ENCODE measurements at places on chromosomes 7 and 10. TPM values are rescaled to one million over a fixed set of nuclear protein-coding genes. Genes with fewer than 3 reads are reported as not detected.

DNA sequence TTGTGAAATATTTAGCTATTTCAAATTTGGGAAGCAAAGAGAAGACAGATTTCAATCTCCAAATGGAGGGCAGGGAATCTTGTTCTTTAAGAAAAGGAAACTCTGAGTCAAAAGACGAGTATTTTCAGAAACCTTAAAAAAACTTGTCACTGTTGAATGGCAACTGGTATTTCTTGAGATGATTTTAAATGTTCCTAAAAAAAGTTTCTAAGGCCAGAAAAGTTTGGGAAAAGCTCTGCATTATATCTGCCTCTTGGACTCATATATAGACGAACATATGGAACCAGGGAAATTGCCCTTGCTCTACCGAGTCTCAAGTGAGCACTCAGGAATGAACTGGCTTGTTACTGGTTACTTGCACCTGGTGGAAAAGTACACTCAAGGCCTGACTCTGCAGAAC is 69.5 kb downstream of the ADAM22 start:
- DNase-seq = no peak

GRCh38 chr7:3033136-3033535 is 10.5 kb downstream of the CARD11 start:
- no peak for DNase-seq

DNA sequence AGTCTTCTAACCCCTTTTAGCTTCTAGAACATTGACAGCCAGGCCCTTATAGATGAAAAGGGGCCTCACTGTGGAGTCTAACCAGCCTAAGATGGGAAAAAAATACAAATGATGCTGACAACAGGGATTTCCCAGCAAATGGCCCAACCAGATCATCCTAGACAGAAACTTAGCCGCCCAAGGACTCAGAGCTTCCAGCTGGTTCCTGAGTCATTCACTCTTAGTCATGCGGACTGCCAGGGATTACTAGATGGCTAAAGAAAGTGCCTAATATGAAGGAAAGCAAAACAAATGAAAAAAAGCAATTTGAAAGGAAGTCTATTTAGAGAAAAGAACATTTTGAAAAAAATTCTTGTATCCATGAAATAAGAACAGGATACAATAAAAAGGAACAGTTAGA is 23.7 kb downstream of the TSPAN14 start:
- DNase-seq = no peak

DNA sequence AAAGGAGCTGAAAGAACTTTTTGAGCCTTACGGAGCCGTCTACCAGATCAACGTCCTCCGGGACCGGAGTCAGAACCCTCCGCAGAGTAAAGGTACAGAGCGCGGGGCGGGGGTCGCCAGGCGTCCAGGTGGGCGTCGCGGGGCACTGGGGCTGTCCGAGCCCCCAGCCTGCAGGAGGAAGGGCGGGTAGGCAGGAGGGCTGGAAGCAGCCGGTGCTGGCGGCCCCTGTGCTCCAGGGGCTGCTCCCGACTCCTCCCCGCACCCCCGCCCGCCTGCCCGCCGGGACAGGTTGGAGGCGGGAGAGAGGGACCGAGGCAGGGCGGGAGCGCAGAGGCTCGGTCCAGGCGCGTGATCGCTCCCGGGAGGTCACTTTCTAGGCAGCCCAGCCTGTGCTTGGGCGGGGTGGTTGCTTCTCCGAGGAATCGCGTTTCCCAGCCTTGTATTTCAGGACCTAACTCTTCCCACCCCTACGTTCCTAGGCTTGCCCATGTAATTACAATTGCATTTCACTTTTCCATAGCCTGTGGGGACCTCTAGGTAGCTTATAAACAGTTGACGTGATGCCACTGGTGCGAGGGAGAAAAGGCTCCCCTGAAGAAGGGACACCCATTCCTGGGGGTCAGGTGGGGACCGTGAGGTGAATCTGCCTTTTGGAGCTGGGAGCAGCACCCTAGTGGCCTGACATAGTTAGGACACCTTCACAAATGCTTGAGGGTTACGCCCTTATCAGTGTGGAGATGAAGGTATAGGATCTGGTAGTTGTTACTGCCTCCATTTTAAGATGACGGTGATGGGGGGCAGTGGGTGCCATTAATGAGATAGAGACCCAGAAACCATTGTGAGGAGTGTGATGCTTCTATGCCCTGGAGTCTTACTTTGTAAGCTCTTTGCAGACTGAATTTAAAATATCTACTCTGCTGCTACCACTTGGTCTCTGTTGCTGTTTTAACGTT is 148.2 kb downstream of the CELF2 start:
- peak; percentile 40 for DNase-seq

- DNase-seq = peak; percentile 50
Observed at GRCh38 chr10:93816123-93816747, 58.5 kb downstream of the LGI1 start.

DNA sequence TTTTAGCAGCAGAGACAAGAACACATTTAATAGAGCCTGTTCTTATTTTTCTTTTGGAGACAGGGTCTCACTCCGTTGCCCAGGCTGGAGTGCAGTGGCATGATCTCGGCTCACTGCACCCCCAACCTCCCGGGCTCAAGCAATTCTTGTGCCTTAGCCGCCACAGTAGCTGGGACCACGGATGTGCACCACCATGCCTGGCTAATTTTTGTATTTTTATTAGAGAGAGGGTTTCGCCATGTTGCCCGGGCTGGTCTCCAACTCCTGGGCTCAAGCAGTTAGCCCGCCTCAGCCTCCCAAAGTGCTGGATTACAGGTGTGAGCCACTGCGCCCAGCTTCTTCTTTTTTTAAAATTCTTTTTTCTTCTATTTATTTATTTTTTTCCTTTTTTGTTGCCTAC is 23.3 kb downstream of the GALNT17 start:
- no peak for DNase-seq

- no peak for DNase-seq
Observed at GRCh38 chr7:24496036-24496435, 77.2 kb upstream of the PALS2 start.

DNA sequence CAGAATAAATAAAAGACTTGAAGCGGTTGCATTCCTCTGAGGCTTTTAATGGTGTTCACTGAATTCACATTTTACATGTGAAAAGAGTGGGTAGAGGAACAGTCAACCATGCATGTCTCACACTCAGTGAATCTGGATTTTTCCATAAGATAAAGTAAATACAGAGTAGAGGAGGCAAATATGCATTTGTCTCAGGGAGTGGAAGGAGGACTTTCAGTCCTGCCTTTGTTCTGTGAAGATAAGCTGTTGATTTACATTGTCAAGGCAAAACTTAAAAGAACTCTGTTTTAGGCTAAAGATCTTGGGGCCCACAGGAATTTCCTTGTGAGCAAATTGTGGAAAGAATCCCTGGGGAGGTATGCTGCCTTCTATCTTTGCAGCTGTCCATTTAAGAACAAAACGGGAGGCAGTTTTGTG is 825.3 kb upstream of the MBL2 start:
- no peak for DNase-seq

- DNase-seq = peak; percentile 54
Observed at GRCh38 chr7:73894733-73895551, 34.0 kb downstream of the TMEM270 start.

DNA sequence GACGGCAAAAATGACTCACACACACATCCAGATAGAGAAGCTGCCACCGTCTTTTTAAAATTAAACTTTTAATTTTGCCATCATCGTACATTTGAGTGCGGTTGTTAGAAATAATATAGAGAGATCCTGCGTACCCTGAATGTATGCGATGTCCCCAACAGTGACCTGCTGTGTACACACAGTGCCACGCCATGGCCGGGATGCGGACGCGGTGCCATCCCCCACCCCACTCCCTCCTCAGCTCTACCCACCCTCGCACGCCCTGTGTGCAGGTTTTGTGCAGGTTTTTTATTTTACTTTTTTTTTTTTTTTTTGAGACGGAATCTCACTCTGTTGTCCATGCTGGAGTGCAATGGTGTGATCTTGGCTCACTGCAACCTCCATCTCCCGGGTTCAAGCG is 58.7 kb upstream of the PDGFA start:
- no peak for DNase-seq

Gene FAM221A
- total RNA-seq = 29.7 TPM

DNA sequence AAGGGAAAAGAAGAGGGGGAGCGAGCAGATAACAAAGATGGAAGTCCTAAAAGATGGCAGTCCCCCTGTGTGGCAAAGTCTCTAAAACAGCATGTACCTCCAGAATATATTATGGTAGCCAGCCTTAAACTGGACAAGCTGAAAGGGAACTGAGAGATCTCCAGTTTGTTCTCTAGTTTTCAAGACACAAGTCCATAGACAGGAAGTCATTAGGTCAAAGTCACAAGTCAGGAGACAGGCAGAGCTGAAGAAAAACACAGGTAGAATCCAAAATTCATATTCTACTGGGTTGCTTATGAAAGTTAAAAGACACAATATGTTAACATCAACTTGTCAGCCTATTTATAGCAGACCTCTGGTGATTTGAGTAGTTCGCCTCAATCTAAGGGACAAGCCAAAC is 38.7 kb downstream of the FAM107B start:
- DNase-seq = no peak

DNA sequence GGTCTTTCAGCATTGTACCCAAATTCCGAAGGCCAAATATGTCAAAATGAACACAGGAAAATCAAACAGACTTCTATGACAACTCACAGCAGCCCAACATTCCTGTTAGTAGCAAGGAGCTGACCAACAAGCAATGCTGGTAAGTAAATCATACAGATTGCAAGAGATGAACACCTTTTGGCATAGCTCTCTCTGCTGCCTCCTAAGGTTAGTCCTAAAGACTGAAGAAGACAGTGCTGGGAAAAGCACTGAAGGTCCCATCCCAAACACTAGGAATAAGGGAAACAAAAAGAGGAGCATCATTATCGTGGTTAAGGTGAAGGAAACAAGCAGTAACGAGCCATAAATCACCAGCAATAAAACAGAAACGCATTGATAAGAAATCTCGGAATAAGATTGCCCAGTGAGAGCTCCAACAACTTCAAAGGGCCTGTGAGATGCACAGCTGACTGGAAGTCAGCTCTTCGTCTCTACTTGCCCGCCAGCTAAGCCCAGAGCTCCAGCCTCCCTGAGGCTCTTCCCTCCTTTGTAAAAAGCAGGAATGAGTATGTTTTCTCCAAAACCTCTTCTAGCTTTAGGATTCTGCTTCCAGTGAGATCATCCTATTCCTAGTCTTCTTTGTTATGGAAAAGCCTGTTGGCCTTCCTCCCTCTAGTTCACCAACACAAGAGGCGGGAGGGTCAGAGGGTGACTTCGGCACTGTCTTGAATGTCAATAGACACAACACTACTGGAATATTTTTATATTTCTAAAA is 15.3 kb downstream of the NUDT5 start:
- no peak for DNase-seq

DNA sequence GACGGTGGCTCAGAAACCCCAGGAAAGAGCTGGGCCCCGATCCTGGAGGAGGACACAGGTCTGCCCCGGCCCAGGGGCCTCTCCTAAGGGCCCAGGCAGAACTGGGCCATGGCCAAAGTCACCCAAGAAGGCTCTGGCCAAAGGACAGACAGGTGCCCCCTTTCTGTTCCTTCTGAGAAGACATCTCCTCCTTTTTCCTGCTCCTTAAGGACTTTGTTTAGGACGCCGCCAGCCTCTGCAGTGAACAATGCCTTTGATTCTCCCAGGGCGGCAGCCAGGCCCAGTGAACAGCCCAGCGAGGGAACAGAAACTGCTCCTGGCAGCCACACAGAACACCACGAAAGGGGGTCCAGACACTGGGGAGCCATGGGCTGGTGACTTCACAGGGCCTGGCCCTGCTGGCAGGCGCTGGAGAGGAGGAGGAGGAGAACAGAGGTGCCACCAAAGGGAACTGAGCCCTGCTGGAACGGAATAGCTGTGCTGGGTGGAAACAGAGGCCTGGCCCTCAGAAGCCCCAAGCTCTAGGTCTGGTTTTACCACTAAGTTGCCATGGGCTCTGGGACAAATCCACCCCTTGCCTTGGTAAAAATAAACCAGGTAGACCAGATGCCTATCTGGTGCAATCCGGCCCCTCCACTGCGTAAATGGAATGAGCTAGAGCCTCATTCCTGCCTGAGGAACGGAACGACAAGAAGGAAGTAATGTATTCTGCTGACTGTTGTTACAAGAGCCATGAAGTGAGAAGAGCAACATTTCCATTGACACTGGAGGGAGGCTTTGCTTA is 163.3 kb upstream of the RHEB start:
- no peak for DNase-seq

GRCh38 chr7:122136639-122137245 is 7.3 kb downstream of the AASS start:
- no peak for DNase-seq

DNA sequence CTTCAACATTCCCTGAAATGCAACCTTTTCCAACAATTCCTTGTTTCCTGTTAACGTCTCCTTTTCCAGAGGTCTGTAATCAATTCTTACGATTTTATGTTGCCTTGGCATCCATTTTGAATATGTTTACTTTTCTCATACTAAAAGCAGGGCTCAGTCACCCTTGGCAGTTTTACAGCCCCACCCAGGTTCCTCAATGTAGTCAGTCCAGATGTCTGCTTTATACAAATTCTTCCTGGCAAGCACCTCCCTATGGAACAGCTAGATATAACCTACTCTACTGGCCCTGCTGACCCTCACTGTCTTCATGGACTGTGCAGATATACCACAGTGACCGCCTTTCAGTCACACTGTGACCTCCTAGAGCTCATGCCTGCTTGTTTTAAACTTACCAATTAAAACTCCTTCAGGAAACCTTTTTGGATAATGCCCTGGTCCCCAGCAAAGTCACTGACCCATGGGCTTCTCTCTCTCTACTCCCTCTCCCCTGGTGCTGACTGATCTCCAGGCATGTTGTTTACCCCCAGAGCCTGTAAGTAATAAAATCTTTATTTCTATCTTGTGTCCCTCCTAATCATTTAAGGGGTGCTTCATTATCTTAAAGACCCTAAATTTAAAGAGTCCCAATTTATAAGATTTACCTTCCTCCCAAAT is 147.1 kb upstream of the STEAP1 start:
- DNase-seq = no peak

Gene IGFBP3
- total RNA-seq = 100 TPM

DNA sequence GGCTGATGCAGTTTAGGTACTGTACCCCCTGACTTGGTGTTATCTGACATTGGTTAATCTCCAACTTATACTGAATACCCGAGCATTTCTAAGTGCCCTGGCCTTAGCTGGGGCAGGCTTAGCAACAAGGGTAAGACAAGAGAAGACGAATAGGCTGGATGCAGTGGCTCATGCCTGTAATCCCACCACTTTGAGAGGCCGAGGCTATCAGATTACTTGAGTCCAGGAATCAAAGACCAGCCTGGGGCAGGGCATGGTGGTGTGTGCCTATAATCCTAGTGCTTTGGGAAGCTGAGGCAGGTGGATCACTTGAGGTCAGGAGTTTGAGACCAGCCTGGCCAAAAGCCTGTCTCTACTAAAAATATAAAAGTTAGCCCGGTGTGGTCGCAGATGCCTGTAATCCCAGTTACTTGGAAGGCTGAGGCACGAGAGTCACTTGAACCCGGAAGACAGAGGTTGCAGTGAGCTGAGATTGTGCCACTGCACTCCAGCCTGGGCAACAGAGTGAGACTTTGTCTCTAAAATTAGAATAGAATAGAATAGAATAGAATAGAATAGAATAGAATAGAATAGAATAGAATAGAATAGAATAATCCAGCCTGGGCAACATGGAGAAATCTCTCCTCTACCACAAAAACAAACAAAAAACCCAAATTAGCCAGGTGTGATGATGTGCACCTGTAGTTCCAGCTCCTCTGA is 108.9 kb downstream of the BICC1 start:
- DNase-seq = no peak

Gene TNKS2
- total RNA-seq = 23.4 TPM

Gene FAM25A
- total RNA-seq = not detected
